ENCODE measurements at places on chromosomes 11 and 22. TPM values are rescaled to one million over a fixed set of nuclear protein-coding genes. Genes with fewer than 3 reads are reported as not detected.

The LRRC4C gene
- 4.0 TPM for total RNA-seq

The NEFH gene
- total RNA-seq: 2.4 TPM

The TM7SF2 gene
- total RNA-seq: 8.8 TPM

The BIRC3 gene
- 13.7 TPM for total RNA-seq

DNA sequence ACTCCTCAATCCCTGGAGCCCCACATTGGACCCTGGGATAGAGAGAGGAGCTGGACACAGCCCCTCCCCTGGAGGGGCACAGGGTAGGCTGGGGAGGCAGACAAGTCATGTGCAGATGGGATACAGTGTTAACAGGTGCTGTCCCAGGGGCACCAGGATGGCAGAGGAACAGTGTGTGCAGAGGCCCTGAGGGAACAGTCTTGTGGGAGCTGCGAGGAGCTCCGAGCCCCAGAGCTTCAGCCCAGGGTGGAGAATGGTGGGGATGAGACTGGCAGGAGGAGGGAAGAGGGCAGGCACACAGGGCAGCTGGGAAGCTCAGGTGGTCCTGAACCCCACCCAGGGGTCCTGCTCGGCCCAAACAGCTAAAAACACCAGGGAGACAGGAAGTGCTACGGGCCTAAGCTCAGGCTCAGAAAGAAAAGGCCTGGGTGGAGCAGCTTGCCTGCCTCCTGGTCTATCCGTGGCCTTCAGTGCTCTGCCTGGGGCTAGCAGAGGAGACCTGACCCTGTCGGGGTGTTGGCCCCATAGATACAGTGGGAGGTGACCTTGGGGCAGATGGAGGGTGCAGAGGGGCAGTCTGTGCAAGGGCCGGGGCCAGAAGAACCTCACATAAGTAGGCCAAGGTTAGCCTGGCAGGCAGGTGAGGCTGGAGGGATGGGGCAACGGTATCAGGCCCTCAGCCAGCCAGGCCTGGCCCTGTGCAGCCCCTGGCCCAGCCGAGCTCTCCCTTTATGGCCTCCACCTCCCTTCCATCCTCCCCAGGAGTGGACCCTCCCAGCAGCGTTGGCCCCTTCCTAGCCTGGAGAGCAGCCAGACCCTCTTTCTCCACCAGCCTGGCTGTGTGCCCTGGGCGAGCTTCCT is 15.4 kb downstream of the CAPN5 start:
- peak overlapping the region; percentile 50 for H3K27ac ChIP-seq
- DNase-seq: no peak
- no peak overlapping the region for H3K4me3 ChIP-seq
- peaks cover 30% of the 10 kb centered on the region for H3K4me1 ChIP-seq

- no peak overlapping the region for H3K4me3 ChIP-seq
- no peaks in the 10 kb centered on the region for H3K4me1 ChIP-seq
- no peak overlapping the region for H3K27ac ChIP-seq
- H3K36me3 ChIP-seq: peaks cover 72% of the 10 kb centered on the region
- H3K27me3 ChIP-seq: no peaks in the 10 kb centered on the region
Measured at GRCh38 chr11:108474664-108475463, 7.5 kb upstream of the C11orf65 start.

DNA sequence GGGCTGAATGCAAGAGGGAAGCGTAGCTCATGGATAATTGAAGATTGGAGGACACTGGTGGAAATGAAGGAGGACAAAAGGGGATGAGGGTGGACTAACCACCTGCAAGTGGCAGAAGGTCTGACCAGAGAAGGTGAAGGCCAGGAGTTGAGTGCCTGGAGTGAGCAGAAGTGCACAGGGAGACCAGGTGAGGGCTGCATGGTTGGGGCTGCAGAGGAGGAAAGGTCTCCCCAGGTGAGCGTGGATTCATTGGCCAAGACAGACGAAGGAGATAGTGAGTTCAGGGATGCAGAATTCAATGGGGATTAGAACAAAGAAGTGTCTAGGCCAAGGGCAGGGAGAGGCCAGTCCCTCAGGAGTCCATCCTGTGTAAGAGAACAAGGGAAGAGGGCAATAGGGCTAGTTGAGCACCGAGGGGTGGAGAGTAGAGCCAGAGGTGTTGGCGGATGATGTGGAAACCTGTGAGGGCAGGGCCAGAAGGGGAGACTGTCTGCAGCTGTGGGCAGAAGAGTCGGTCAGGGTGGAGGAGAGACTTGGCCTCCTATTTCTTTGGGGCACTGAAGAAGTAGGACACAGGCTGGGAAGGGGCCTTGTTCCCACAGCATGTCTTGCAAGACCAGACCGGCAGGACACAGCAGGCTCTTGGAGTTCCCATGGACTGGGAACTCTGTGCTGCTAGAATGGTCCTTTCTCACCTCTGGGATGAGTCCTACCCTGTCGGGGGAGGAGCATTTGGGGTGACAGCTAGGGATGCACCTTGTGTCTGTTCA is 6.7 kb downstream of the TRIM29 start:
- H3K4me1 ChIP-seq: no peaks in the 10 kb centered on the region
- no peak overlapping the region for H3K4me3 ChIP-seq
- no peaks in the 10 kb centered on the region for H3K36me3 ChIP-seq
- H3K27me3 ChIP-seq: no peaks in the 10 kb centered on the region
- no peak overlapping the region for H3K27ac ChIP-seq

DNA sequence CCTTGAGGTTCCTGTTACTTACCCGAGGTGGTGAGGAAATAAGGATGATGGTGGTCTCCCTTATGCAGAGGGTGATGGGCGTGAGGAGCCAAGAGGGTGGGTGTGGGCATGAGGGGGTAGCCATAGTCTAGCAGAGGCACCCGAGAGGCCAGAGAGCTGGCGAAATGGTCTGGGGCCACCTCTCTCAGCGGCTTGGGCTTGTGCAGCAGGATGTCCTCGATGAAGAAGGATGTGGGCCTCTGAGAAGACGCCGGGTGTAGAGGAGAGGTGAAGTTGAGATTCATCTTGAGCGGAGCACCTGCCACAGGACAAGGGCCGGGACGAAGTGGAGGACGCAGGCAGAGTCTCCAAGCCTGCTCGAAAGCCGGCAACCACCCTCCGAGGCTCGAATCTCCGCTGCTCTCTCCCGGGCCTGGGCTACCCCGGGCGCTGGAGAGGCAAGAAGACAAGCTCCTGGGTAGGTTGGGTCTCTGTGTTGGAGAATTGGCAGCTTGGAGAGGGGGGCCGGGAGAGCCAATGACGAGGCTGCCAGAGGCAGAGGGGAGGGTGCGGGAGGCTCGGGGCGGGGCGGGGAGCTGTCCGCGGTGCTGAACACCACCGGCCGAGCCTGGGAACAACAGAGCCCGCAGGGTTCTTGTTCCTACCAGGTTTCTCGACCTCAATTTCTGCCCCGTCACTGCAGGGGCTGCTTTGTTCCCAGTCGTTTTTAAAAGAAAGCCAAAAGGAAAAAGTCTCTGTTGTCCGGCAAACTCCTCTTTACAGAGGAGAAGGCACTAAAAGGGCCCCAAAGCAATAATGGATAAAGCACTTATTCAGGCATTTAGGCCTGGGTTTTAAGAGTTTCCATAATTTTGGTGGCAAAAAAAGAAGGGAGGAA is at the start of gene BSX:
BSX (minus strand) TSS at position 447 of the 877 bp plus-strand sequence; CDS start at position 284, 163 bp downstream.
- no peak within 1 kb of the TSS for H3K27ac ChIP-seq
- peaks cover 99% of the 10 kb centered on the region for H3K27me3 ChIP-seq
- DNase-seq: no peak

- H3K27ac ChIP-seq: no peak overlapping the region
- no peaks in the 10 kb centered on the region for H3K27me3 ChIP-seq
- H3K4me3 ChIP-seq: no peak overlapping the region
- no peak for DNase-seq
- H3K4me1 ChIP-seq: no peaks in the 10 kb centered on the region
Measured at GRCh38 chr11:77019976-77020595, 14.1 kb upstream of the B3GNT6 start.

DNA sequence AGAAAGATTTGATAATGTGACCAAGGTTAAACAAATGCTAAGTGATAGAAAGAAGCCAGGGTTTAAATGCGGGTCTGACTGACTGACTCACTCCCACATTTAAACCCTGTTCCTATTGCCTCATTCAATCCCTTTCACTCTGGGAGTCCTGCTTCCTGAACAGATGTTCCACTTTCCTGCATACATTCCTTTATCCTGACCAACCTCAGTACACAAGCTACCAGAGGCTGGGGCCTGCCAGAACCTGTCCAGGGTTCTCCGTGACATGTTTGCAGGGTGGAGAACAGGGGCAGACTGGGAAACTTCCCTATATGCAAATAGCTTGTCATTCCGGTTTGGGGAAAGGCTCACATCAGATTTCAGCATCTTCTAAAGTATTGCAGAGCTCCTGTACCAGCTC is 3.0 kb upstream of the ANKK1 start:
- H3K27ac ChIP-seq: no peak overlapping the region
- no peaks in the 10 kb centered on the region for H3K36me3 ChIP-seq
- DNase-seq: no peak
- H3K4me3 ChIP-seq: no peak overlapping the region

GRCh38 chr11:70028147-70028855 is 49.8 kb upstream of the ANO1 start:
- H3K36me3 ChIP-seq: no peaks in the 10 kb centered on the region
- H3K4me1 ChIP-seq: no peaks in the 10 kb centered on the region
- no peak overlapping the region for H3K27ac ChIP-seq
- no peak overlapping the region for H3K4me3 ChIP-seq
- peaks cover 6% of the 10 kb centered on the region for H3K27me3 ChIP-seq
